Fibroblast of skin of back (primary cell): ENCODE measurements at places on chromosomes 16 and 17.

DNA sequence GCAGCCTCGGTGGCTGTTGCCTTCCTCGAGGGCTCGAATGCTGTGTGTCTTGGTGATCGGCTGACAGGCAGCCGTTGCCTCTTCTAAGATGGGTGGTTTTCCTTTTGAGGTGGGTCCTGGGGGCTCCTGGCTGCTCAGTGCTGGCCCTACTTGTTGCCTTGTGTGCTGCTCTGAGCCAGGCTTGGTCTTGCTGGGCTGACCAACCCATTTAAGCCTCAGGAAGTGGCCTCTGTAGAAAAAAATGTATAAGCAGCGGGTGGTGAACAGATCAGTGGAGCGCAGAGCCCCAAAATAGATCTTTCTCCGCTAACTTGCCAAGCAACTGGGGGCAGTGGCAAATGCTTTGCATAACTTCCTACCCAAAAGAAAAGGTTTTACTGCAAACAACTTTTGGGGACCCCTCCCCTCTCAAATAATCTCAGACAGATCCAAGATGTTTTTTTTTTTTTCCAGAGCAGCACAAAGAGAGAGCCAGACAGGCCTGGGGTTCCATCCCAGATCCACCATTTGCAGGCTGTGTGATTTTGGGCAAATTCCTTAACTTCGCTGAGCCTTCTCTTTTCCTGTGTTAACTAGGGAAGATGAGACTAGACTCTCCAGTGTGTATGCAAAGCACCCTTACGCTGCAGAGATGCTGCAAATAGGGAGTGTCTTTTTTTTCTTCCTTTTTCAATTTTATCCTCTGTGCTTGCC is 42.5 kb downstream of the PLCG2 start:
- no peak for DNase-seq

- no peak for DNase-seq
Measured at GRCh38 chr16:24855678-24856077, 9.9 kb downstream of the SLC5A11 start.

DNA sequence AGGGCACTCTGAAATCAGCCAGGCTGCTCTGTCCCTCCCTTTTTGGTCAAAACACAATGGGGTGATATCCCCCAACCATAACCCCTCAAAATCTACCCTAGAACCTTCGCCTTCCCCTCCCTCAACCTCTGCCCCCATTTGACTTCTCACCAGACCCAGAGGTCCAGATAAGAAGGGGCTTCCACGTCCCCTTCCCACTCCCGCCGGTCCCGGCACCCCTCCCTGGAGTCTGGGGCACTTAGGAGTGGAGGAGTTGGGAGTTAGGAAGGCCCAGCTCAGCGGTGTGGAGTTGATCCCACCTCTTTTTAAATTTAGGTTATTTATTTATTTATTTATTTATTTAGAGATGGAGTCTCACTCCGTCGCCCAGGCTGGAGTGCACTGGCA is 619 bp upstream of the TMEM92 start:
- no peak for DNase-seq

- no peak for DNase-seq
Measured at GRCh38 chr17:65062171-65062915, 5.8 kb upstream of the GNA13 start.

GRCh38 chr17:12085076-12085949 is 64.6 kb downstream of the MAP2K4 start:
- no peak for DNase-seq

DNA sequence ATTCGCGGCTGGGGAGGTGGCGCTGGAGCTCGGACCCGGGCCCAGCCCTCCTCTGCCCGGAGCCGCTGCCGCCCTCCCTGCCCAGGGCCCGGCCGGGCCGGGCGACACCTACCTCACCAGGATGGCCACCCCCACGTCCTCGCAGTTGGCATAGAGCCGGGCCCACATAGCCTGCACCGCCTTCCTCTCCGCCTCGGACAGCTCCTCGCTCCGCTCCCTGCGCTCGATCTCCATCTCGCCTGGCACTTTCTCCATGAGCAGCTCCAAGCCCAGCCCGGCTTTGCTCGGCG is 276 bp downstream of the CYGB start:
- DNase-seq = no peak

- DNase-seq = no peak
Measured at GRCh38 chr17:7248796-7249195, 2.7 kb downstream of the CTDNEP1 start.

DNA sequence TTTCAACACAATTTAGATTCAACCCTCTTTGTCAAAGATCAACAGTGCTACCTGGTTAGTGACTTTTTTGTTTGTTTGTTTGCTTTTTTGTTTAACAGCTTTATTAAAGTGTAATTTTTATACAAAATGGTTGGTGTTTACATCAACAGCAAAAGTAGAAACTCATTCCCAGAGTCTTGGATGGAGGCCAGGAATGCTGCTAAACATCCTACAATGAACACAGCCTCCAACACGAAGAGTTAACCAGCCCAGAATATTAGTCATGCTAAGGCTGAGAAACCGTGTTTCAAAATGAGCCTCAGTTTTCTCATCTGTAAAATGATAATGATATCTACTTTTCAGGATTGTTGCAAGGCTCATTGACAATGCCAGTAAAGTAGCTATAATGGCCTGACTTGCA is 211.0 kb upstream of the MAF start:
- peak; percentile 11 for DNase-seq

DNA sequence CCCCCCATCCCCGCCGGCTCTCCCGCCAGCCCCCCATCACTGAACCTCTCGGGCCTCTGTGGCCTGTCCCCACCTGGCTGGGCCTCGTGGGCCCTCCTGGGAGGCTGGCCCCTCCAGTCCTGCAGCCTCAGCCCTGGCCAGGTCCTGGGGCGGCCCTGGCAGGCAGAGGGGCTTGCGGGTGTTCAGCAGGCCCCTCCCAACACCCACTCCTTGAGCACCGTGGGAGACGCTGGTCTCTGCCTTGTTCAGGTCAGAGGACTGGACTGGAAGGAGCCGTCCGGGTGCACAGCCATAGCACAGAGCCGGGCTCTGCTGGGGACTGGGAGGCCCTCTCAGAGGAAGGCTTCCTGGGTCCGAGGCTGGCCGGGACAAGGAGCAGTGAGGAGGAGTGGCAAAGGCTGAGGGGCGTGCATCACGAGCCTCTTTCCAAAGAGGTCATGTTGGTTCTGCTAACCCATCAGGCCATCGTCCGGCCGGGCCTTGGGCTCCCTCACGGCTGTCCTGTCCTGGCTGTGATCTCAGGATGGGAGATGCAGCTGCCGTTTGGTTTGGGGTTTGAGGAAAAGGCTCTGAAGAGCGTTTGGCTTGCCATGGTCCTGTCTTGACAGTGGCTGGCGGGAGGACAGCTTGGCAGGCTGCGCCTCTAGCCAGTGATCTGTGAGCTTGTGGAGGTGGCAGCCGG is 6.3 kb upstream of the PABPN1L start:
- no peak for DNase-seq

- DNase-seq = no peak
Measured at GRCh38 chr16:20624205-20624604, 48.0 kb upstream of the ACSM2B start.

- no peak for DNase-seq
Measured at GRCh38 chr17:32484628-32485027, 2.2 kb upstream of the CDK5R1 start.

- no peak for DNase-seq
Measured at GRCh38 chr16:63346000-63346399, 1309.8 kb upstream of the CDH8 start.

DNA sequence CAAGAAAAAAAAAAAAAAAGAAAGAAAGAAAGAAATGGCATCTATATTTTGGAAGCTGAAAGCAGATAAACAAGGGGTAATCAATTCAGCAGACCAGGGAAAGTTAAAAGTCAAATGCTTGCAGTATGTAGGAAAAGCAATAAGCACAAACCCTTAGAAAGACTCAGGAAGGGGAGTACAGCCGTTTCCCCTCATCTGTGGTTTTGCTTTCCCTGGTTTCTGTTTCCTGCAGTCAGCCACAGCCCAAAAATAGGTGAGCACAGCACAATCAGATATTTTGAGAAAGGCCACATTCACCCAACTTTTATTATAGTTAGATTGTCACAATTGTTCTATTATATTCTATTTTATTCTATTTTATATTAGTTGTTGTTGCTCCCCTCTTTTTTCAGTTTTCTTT is 14.4 kb upstream of the ALOX12 start:
- DNase-seq = no peak

- no peak for DNase-seq
Measured at GRCh38 chr17:8310601-8311123, 621 bp downstream of the ARHGEF15 start.

DNA sequence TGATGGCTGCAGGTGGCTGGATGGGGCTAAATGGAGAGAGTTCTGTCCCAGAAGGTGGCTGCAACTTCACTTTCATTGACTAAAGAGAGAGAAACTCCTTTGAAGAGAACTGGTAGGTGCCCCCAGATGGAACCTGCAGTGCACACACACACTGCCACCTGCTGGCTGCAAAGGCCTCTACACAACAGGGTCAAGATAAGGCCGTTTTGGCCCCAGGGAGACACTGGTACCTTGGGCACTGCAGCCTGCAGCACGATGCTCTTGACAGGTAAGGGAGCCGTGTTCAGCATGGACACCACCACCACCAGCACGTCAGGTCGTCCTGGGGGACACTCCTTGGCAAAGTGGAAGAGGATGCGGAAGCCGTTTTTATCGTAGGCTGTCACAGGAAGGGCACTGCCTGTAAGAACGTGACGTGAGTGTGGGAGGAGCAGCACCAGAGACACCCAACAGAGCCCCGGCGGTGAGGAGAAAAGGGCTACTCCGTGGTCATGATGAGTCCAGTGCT is 22.7 kb downstream of the GGA3 start:
- peak; percentile 61 for DNase-seq

GRCh38 chr17:45273551-45273957 is 11.7 kb upstream of the SPATA32 start:
- DNase-seq = no peak

- DNase-seq = no peak
Measured at GRCh38 chr16:75475420-75475847, 10.9 kb upstream of the TMEM170A start.

DNA sequence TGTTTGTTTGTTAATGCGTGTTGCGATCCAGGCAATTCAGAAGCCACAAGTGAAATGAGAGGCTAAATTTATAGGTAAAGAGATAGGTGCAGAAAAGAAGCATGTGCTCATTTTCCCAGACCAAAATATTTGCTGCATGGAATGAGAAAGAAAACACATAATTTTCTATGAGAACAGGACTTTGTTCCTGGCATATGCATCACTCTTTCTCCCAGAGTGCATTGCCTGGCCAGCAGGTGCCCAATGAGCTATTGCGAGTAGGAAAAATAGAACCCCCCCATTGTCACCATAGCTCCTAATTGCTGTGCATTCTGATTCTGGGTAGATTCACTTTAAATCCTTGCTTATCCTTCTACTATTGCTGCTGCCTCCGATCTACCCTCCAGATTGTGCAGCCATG is 410.4 kb downstream of the PMP22 start:
- no peak for DNase-seq

GRCh38 chr16:27495191-27495590 is 54.5 kb downstream of the GTF3C1 start:
- DNase-seq = peak; percentile 88

DNA sequence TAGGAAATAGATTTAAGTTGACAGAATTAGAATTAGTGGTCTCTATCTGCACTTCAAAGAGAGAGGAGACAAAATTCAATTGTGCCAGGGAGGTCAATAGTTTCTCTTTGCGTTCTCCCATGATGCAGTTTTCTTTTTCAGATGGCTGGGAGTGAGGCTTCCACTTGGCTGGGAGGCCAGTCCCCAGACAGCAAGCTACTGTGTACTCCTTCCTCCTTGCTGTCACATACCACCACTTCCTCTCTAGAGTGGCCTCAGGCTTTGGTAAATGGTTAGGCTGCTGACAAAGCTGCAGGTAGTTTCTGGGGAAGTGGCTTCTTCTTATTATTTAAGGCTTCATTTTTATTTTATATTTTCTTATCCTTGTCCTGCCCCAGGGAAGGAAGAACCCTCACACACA is 106.2 kb upstream of the HS3ST4 start:
- DNase-seq = no peak

DNA sequence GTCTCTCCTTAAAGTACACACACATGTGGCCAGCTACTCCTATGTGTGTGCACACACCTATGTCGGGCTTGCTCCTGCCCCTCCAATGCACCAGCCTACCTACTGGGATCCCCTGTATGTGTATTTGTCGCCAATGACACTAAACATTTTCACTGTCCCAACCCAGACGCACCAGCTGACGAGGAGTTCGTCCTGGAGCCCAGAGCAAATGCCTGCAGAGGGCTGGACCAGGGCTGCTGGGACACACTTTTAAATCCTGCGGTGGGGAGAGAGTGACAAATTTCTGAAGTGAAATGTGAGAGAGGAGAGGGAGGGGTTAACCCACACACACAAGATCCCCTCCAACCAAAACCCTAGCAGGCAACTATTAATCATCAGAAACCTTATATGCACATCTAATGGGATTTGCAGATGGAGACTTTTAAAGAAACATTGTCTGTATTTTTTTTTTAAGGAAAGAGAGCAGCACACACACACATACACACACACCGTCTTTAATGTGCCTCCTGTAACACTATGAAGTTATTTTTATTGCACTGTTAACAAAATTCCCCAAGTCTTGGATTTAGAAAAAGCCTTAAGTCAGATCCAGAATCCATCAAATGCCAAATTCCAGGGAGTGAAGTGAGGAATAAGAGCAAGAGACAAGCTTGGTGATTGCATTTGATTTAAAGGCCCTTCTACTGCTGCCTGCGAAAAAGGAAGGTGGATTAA is at the start of gene MEOX1:
TSS of gene MEOX1 (minus strand) at position 224 of the 714 bp plus-strand sequence. CDS start 388 bp downstream, outside the sequence.
- peak; percentile 90 for DNase-seq

DNA sequence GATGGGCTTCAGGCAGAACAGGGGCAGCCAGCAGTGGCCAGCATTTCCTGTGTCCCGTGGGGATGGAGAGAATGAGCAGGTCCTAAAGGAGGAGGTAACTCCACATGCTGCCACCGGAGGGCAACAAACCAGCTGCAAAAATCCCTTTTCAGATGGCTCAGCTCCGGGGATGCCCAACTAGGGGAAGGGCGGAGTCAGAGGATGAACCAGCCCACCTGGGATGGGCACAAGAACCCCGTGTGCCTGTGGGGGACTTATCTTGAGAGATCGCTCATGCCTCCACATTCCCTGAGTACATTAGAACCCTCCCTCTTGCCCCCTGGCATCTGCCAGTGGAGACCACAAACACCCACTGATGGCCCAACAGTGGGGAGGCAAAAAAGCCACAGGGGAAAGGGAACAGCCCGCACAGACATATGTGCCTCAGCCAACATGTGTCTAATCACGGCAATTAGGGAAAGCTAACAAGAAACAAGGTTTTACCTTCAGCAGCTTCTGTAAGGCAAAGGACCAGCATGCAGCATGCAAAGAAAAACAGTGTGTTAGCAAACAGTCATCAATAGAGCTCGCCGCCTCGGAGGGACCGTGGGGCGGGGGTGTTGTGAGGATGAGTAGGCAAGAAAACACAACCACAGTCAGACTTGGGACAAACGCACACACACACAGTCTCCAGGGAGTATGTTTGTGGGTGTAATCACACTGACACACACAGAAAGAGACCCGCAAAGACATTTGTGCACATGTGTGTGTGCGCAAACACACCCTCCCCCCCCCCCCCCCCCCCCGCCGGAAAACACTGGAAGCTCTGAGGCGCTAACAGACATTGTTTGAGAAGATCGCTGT is 64.0 kb downstream of the MYO18A start:
- peak; percentile 65 for DNase-seq

DNA sequence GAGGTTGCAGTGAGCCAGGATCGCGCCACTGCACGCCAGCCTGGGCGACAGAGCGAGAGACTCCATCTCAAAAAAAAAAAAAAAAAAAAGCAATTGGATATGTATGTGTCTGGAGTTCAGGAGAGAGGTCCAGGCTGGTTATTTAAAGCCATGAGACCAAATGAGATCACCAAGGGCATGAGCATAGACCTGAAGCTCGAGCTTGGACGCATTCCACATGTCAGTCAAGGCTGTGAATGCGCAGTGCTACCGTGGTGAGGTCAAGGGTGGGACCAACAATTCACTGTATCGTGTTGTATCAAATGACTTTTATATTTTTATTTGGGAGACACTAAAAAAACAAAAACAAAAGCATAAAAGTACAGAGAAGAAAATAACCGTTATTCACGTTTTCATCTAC is 29.1 kb upstream of the SPNS2 start:
- no peak for DNase-seq
